Stimulated activated CD4-positive, alpha-beta T cell treated with anti-CD3 and anti-CD28 coated beads, Interleukin-4, amount 100 ng/mL, for 1 hour (primary cell): ENCODE measurements at places on chromosomes 7 and 10.

- no peak for DNase-seq
Observed at GRCh38 chr10:90723416-90724068, 134.3 kb downstream of the HTR7 start.

GRCh38 chr7:51234139-51234538 is 82.5 kb downstream of the COBL start:
- no peak for DNase-seq

- DNase-seq: peak; percentile 41
Observed at GRCh38 chr7:816751-817671, 15.3 kb upstream of the SUN1 start.

GRCh38 chr10:26438534-26439341 is 597 bp downstream of the APBB1IP start:
- peak; percentile 79 for DNase-seq

- peak; percentile 58 for DNase-seq
Observed at GRCh38 chr10:72248468-72249151, 25.1 kb upstream of the DDIT4 start.

GRCh38 chr10:61900829-61901792 is at the start of gene ARID5B:
Gene ARID5B (plus strand): TSS chr10:61901699. CDS start chr10:61901710, 11 bp downstream.
- DNase-seq: peak; percentile 44

DNA sequence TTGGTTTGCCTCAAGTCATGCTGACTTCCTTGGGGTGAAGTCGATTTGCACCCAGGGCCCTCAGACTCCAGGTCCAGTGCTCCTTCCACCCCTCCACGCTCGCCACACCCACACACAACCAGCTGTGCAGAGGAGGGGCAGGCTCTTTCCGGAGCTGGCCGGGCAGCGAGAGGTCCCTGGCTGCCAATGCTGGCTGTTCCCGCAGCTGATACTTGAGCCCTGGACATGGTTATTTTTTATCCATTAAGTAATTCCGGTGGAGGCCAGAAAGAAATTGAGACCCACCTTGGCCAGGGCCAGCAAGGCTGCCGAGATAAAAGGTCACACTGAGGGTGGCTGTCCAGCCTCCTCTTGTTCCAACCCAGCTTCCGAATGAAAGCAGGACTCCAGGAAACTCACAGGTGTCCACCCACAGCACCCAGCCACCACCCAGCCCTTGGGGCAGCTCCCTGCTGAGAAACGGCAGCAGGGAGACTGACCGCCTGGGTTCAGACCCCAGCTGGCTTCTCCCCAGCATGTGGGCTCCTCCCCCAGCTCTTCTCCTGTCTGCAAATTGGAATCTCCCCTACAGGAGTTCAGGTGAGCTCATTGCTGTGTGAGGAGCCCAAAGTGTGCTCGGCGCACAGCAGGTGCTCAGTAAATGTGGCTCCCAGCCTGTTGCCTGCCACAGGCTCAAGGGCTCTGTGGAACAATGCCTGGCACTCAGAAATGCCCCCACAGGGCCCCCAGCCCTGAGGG is 77.8 kb downstream of the PDGFA start:
- DNase-seq: no peak

DNA sequence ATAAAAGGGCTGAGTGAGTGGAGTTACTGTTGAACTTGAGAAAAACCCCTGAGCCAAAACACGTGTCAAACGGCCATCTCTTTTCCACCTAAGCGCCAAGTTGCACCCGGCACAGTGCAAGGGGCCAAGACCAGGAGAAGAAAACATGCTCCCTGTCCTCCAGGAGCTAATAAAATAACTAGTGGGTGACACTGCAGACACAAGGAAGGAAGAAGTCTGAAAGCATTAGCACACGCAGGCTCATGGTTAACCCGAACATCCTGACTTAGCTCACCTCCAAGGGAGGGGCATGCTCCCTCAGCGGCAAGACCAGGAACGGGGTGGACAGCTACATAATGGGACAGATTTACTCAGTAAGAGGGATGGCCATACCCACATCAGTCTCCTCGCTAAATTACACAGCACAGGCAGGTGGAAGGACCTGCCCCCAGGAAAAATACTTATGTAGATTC is 65.0 kb downstream of the PIP4K2A start:
- peak; percentile 44 for DNase-seq

GRCh38 chr10:73281097-73281496 is 28.7 kb upstream of the MRPS16 start:
- no peak for DNase-seq

GRCh38 chr7:34869057-34869456 is 168.2 kb downstream of the DPY19L1 start:
- no peak for DNase-seq

- DNase-seq: no peak
Observed at GRCh38 chr7:157587805-157588560, 251.2 kb downstream of the DNAJB6 start.

- no peak for DNase-seq
Observed at GRCh38 chr10:6044751-6045313, 17.3 kb downstream of the IL2RA start.

DNA sequence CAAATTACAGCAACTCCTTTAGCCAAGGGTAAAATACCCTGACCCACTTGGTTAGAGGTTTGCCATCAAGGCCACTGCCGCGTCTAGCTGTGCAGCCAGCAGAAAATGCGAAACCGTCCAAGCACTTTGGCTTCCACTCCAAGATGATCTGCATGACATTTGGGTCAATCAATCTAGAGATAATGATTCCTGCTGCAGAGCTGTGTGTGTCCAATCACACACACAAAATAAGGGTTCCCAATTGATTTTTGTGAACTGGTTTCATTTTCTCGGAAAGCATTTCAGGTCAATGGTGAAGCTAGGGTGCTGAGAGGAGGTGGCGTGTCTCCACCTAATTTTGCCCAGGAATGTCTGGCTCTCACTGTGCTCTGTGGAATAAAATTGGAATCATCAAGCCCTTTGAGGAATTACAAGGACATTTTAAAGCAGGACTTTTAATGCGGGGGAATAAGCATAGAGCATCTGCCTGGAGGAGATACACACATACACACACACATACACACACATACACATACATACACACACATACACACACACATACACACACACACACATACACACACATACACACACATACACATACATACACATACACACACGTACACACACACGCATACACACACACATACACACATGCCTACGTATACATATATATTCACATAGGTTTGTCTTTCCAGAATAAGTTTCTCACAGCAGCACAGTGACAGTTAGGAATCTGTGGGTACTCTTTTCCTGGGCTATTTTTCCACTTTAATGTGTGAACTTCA is 59.5 kb downstream of the ACADSB start:
- DNase-seq: no peak

- DNase-seq: no peak
Observed at GRCh38 chr10:63157845-63158624, 24.9 kb downstream of the NRBF2 start.

DNA sequence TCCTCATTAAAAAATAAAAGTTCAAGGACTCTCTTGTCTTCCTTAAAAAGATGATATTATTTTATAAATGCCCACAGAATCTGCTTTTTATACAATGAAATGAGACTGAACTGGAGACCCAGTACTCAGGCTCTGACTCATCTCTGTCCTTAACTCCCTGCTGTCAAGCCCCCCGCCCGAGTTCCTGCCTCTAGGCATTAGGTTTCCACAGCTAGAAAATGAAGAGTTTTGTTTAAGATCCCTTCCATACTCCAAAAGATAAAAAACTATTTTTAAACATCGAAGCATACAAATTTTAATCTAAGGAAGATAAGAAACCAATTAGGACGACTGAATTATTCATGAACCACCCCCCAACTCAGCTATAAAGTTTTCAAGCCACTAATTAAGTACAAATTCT is 97.7 kb upstream of the FEZF1 start:
- DNase-seq: no peak

DNA sequence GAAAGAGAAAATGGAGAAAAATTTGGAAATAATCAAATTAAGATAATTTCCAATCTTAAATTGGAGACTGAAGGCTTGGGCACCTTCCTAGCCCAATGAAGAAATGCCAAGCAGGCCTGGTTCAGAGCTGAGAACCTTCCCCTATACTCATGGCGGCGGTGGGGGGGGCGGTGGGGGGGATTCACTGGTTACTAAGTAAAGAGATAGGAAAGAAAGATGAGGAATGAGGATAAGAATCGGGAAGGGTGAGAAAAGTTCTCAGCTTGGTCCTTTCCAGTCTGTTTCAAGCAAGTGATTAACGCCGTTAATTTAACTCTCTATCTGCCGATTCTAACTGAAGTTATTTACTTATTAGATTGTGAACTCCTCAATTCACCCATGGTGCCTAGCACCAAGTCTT is 41.5 kb downstream of the DPY19L1 start:
- no peak for DNase-seq

GRCh38 chr7:22577470-22578001 is 77.5 kb upstream of the STEAP1B start:
- no peak for DNase-seq

DNA sequence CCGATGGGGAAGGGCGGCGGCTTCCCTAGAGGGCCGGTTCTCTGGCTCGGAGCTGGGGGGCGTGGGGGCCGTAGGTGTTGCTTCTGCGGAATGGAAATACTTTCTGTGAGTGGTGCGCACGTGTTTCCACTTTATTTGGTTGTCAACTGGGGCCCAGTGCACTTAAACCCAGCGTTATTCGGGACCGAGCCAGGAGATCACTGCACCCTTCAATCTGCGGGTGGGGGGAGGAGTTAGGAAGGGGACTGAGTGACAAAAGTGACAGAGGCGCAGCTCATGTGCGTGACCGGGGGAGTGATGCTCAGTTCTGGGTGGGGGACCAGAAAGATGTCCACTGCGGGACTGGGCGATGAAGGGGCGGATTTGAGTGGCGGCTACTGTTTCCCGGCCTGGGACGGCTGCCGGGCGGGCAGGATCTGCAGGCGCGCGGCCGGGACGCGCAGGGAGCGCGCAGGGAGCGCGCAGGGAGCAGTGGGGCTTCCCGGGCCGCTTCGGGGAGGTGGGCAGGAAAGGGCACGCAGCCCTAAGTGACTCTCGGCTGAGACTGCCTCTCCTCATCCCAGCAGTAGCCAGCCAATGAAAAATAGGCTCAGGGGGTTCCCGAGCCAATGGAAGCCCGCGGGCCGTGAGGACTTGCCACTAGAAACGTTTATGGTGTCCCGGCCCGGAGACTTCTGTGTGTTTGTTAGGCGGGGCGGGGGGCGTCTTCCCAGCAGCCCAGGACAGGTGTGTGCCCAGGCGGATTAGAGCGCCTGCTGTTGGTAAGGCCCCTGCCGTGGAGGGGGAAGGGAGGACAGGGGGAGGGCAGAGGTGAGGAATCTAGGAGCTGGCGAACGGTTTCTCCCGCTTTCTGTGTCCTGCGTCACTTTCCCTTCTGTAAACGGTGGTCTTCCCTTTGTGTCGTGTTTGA is 54.3 kb upstream of the KDM7A start:
- DNase-seq: peak; percentile 57

DNA sequence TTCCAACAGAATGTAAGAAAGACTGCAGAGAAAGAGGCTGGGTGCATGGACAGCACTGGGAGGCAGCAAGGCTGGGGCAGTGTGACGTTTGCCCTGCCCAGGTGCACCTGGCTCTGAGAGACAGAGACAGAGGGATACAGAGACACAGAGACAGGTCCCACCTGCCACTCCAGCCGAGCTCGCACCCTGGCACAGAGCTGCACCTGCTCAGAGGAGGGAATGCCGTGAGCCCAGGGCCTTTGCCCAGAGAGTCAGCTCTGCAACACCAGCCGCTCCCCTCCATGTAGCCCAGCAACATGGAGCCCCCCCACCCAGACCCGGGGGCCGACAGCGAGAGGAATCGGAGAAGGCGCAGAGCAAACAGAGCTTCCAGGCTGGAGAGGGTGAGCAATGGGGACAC is 35.3 kb upstream of the PROSER2 start:
- no peak for DNase-seq

GRCh38 chr7:101165075-101165957 is at the start of gene VGF:
Gene VGF (minus strand): TSS chr7:101165569. CDS start chr7:101164843, 726 bp downstream.
- peak; percentile 89 for DNase-seq

DNA sequence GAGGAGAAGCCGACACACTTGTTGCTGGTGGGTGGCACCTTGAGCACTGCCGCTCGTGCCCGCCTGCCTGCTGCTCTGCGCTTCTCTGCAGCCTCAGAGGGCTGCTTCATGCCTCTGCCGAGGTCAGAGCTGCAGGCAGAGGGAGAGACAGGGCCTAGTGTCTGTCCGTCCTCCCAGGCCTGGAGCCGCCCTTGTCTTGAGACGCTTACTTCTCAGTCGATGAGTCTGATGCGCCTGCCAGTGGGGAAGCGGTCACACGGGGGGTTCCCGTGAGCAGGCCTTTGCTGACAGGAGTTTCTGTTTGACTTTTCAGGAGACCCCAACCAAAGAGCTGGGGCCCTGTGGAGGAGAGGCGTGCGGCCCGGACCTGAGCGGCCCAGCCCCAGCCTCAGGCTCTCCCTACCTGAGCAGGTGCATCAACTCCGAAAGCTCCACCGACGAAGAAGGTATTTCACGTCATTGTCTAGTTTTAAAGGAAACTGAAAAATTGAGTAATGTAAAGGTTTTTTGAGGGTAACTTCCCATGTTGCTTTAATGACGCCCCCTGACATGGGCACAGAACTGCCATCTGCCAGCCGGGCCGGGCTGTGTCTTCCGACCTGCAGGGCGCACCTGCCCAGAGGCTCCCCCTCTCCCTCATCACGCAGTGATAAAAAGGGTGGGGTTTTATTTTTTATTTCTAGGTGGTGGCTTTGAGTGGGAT is 7.8 kb upstream of the BHLHA15 start:
- DNase-seq: no peak

DNA sequence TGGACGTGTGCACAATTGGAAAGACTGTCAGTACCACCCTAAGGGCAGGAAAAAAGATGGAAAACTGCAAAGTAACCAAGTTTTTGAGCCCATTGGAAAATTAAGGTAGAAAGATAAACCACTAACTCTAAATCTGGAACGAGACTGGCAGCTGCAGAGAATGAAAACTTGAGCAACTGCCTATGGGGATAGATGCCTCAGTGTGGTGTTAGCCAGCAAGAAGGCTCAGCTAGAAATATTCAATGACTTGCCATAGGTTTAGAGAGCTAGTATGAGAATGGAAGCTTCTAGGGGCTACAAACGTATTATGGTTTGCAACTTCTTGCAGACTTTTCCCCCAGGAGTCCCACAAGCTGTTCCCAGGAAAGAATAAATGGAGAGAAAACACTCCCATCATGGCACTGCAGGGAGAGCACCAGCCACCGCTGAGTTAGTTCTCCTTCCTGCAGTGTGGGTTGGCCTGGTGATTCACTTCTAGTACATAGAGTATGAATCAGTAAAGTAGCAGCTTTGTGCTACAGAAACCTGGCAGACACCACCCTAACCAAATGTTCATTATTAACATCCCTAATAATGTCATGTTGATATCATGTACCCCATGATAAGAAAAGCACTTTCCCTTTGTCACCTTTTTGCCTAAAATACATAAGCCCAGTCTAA is 372.4 kb upstream of the VWC2 start:
- no peak for DNase-seq

GRCh38 chr10:93579089-93579488 is 12.6 kb downstream of the FFAR4 start:
- DNase-seq: no peak

DNA sequence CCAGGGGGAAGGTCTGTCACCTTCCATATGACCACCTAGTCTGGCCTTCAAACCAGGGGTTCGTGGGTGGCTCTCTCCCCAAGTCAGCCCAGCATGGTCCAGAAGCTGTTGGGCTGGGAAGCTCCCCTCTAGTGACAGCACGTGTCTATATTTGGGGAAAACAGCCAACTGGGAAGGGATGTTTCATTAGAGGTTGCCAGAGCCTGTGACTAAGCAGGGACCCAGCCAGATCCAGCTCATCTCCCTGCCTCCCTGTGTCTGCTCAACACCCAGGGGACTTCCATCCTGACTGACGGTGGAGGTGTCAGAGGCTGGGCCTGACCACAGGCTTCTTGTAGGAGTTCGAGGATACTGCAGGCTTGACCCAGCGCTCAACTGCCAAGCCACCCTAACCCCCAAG is 10.5 kb downstream of the STYXL1 start:
- no peak for DNase-seq
